AG09319 (cell line): ENCODE measurements at places on chromosomes 2 and 18.

- no peak for DNase-seq
Measured at GRCh38 chr2:172823261-172823850, 87.7 kb downstream of the RAPGEF4 start.

- DNase-seq, result peak; percentile 61
Measured at GRCh38 chr18:23982155-23983079, 32.1 kb upstream of the TTC39C start.

DNA sequence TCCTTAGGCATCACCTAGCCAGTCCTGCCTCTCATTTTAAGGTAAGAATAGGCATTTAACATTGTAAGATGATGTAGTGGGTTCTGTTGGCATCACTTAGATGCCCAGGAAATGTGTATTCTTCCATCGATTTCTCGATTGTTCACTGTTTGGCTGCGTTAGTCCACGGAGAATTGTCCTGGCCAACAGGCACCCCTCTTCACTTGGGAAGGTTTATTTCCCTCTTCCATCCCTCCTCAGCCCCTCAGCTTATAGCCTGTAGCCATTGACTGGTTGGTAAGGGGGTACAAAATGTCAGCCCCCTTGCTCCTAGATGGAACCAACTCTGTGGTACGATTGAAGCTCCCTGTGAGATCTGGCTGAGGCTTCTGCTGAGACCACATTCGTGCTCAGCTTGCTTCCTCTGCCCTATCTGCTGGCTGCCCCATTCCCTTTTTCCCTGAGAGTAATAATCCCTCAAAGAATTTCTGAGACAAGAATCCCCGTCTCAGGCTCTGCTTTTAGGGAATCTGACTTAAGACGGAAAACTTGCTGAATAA is 43.4 kb downstream of the PLEKHA3 start:
- no peak for DNase-seq

DNA sequence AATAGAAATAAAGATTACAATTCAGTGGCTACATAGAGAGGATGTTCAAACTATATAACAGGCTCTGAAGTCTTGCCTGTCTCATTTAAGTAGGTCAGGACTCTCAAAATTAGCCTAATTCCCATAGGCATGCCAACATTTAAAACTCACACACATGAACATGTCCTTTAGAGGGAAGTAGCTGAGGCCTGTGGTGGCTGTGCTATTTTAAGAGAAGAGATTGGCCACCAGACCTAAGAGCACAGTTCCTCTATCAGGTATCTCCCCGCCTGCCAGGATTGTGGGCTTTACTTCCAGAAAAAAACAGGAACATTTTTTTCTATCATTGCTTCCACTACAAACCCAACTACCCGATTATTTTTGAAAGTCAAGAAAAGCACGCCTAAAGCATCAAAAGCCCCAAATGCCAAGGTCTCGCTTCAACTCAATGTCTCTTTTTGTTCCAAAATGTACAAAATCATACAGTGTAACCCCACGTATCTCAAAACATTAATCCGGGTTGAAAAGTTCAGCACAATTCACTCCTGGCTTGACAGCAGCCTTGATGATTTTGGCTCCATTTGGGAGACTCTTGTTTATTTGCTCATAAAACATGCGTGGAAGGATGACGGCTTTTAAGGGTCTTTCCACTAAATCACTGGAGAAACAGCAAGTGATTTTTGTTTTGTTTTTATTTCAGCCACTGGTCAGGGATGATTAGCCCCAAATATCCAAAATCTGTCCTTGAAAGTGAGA is 15.3 kb downstream of the FHL2 start:
- DNase-seq, result no peak

DNA sequence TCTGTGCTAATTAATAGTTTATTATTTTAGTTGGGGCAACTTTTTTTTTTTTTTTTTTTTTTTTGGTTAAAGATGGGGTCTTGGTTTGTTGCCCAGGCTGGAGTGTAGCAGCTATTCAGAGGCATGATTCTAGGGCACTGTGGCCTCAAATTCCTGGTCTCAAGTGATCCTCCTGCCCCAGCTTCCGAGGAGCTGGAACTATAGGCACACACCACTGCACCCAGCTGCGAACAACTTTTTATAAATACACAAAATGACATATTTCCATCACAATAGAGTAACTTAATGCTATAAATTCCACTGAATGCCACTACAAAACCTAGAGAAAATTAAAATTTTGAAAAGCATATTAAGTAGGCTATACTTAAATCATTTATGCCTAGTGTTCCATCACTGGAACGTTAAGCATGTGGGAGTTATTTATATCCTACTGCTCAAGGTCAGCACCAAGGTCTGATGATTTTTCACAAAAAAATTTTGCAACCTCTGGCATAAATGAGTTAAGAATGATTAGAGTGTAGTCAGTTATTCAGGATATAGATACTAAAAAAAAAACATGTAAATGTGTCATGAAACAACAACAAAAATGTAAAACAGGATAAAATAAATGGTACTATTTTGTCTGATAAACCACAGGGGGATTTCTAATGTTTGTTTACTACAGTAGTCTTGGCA is 46.8 kb downstream of the GFPT1 start:
- DNase-seq, result no peak

GRCh38 chr18:42641996-42642395 is 473.5 kb downstream of the RIT2 start:
- no peak for DNase-seq

- DNase-seq, result no peak
Measured at GRCh38 chr18:40532046-40532445, 1423.0 kb upstream of the PIK3C3 start.
